ENCODE measurements at places on chromosomes 11 and 22.
A peak's percentile ranks its signal among the peaks of the same experiment; 100 is the strongest.

DNA sequence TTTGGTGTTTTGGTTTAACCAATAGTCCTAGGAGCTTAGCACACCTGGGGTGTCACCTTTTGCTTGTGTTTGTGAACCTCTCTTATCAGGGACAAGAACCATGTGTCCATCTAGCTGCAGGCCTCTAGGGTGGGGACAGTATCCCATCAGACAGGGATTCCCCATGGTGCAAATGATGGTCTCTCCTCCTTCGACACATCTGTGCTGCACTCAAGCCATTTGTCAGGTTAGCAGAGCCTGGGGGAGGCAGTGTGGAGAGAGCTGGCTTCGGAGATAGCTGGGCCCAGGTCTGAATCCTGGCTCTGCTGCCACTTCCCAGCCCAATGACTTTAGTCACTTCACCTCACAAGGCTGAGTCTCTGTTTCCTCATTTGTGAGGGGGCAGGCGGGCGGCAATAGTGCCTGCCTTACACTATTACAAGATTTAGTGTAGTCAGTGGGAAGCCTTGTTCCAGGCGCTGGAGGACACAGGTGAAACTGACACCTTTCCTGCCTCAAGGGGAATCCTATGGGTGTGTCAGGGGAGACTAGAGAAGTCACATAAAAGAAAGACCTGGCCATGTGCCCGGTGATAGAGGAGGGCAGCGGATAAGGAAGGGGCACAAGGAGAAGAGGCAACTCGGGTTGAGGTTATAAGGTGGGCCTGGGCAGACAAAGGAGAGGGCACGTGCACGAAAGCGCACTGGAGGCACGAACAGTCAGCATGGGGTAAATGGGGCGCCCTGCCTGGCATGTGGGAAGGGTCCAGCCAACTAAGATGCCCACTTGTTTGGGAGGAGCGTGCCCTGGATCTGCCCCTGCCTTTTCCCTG lies 12.6 kb downstream of the KLHL35 start:
- no peak for DNase-seq

DNA sequence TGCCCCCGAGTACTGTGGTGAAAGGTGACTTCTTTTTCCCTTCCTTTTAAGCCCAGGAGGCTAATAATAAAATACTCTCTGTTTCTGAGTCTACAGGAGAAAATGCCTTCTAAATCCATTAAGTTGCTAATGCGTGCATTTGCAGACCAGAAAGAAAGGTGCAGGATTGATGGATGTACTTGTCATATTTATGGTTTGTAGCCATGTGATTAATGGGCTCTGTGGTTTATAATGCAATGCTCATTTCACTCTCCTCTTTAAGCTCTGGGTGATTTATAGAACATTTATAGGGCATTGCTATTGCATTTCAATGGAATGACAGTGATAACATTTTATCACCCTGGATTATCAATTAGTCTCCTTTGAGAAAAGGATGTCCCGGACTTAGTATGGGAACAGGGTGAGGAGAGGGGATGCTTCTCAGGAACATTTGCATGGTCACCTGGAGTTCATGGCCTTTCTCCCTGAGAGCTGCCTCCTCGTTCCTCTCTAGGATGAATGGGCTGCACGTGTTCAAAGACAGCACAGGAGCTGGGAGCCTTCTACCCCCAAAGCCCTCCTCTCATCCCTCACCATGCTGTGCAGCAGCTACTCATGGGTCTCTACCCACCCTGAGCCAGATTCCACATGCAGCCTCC lies 82.8 kb upstream of the HMGXB4 start:
- no peak for DNase-seq

DNA sequence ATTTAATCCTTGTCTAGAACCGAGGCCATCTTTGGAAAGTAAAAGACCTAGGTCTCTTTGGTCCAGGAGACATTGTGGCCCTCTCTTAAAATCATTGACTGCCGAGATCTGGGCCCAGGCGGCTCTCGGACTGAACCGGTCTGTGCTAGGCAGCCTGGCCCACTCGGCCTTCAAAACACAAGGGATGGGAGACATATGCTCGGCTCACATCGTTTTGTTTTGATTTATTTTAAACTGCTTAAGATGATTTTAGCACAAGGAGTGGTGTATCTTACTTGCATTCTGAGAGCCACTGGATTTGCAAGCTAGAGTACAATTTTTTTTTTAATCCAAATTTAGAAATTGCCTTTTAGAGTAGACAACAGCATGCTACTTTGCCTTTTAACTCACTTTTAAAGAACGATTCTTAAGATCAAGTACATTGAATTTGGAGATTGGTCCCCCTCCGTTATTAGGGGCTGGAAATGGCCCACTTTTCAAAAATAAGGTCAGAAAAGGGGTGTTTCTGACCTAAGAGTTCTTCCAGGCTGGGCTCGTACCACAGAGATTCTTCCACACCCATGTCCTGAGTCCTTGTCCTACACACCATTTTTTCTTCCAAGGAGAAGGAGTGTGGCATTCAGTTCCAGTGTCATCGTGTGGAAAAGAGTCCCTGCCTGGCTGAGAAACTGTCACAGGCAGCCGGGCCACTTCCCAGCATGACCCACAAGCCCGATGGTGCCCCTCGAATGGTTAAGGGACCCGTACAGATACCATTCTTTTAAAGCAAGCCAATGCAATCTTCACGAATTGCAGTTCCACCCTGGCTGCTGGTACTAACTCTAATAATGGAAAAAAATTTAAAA lies 80.5 kb upstream of the WNT7B start:
- DNase-seq: no peak

- no peak for DNase-seq
Measured at GRCh38 chr11:77211594-77212251, 83.7 kb downstream of the MYO7A start.

- no peak for DNase-seq
Measured at GRCh38 chr22:30806391-30806861, 111.8 kb downstream of the OSBP2 start.

DNA sequence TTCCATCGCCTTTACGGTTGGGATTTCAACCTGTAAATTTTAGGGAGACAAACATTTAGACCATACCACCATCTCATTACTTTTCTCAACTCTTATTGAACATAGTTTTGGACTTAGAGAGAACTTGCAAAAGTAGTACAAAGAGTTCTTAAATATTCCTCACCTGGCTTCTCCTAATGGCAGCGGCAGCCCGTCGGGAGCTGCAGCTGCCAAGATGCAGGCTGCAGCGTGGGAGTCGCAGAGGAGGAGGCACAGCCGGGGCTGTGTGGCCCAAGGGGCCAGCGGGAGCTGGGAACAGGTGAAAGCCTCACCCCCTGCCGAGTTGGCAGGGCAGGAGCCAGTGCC lies 23.1 kb upstream of the RNASEH2C start:
- DNase-seq: no peak

- DNase-seq: no peak
Measured at GRCh38 chr11:95972060-95972459, 48.2 kb upstream of the MTMR2 start.

- DNase-seq: no peak
Measured at GRCh38 chr22:33404723-33405122, 346.5 kb upstream of the SYN3 start.

DNA sequence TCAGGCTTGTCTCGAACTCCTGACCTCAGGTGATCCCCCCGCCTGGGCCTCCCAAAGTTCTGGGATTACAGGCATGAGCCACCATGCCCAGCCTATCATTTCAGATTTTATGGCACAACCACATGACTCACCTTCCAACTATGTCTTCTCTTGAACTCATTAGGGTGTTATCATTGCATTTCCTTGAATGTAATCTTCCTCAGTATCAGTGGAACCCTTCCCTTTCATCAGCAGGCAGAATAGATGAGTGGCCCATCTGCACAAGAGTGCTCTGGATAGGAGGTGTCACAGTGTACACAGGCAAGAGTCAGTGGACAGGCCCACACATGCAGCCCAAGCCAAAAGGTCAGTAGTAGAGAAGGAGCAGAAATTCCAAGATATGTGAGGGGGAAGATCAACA lies 29.1 kb upstream of the AQP11 start:
- DNase-seq: no peak

DNA sequence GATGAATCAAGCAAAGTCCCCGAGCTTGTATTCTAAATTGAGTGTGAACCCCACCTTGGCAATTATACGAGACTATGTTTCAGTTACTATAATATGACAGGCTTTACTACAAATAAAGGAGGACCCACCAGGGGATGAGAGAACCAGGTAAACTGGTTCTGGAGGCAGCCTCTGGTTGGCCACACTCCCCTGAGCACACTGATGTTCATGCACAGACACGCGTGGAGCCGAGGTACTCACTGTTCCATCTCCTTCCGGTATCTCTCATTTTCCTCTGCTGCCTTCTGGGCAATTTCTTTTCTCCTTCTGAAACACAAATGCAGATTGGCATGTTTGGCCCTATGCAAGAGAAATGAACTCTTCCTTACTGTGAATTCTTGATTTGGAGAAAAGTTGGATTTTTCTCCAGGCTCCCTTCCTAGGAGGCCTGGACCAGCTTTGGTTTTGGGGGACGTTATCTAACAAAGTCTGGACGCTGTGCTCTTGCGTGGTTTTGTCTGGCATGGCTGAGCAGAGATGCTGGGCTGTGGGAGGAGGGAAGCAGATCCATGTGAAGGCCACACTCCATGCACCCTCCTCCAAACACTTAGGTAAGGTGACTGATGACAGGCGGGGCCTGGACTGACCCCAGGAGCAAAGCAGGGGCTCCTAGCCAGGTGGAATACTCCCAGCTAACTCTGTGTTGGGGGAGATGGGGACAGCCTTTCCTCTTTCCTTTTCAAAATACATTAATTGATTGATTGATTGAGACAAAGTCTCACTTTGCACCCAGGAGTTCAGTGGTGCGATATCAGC lies 22.9 kb downstream of the USH1C start:
- DNase-seq: no peak

- no peak for DNase-seq
Measured at GRCh38 chr11:133981156-133981555, 24.4 kb upstream of the IGSF9B start.

GRCh38 chr22:46774980-46775849 lies 12.8 kb downstream of the TBC1D22A start:
- DNase-seq: no peak

GRCh38 chr11:118338637-118339061 lies 3.9 kb downstream of the CD3D start:
- peak; percentile 88 for DNase-seq

DNA sequence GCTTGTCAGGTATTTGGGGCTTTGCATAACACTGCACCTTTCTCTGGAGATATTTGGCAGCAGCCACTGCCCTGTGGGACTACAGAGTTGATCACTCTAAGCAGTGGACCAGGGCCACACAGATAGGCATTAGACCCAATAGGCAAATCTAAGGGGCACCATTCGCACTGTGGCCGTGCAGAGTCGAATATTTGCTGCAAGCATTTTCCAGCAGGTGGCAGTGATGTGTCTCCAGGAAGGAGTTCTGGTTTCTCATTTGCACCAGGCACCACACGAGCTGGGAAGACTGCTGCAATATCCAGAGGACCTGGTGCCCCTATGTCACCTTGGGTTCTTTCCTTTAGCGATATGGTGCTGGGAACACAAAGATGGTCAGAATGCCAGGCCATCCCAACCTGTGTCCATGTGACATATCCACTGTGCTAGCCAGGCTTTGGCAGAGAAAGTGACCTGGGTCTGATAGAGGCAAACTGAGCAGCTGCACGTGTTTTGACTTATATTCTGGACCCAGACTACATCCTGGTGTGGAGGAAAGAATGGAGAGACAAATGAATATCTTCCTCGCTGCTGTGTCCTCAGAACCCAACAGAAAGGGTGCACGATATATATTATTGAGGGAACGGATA lies 318.7 kb downstream of the BUD13 start:
- DNase-seq: no peak

GRCh38 chr22:38314933-38315822 lies 2.1 kb downstream of the CSNK1E start:
- peak; percentile 28 for DNase-seq

DNA sequence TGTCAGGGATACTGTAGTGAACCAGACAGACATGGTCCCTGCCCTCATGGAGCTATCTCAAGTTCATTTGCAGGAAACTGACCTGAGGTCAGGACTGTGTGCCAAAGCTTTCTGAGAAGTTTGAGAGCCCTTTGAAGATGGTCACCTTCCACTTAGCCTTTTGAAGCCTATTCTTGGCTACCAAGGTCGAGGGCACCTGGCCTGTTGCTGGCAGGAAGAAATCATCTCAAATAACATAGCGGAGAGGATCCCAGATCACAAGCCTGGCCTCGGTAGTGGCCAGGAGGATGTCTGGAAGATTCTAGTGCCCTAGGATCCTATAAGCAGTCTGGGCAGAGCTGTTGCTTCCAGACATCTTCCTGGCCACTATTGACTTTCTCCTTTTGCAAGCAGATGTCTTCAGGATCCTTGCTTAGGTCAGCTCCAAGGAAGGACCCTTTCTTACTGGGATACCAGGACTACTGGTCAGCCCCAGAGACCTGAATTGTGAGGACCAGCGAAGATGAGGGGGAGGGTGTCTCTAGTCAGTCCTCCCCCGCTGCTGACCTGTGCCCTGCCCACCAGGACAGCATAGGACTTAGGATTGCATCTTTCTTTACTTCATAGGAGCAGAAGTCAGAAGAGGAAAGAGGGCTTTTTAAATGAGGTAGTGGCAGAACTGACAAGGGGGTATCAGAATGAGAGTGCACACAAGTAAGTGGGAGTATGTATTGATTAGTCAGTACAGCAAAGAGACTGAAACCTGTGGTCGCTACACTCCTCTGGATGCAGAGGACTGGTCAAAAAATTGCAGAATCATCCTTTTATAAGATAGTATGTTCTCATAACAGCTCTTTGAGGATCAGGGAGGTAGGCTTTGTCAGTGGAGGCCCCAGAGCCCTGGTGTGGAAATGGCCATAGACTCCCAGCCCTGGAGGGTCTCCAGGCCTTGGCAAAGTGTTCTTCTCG lies 94.8 kb downstream of the TEAD1 start:
- no peak for DNase-seq

DNA sequence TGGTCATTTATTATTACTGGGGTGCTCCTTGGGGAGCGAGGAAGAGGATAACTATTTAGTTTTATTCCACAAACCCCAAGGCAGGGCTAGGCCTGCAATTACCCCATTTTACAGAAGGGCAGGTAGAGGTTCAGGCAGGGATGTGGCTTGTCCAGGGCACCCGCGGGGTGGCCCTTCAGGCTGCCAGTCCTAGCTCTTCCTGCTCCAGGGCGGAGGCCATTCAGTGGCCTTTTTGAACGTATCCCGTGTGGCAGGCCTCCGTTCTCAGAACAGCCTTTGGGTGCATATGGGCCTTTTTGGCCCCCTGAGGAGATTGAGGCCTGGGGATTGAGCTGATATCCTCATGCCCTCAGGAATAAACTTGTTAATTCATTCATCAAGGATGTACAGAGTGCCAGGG lies 66.2 kb downstream of the MPPED1 start:
- no peak for DNase-seq

DNA sequence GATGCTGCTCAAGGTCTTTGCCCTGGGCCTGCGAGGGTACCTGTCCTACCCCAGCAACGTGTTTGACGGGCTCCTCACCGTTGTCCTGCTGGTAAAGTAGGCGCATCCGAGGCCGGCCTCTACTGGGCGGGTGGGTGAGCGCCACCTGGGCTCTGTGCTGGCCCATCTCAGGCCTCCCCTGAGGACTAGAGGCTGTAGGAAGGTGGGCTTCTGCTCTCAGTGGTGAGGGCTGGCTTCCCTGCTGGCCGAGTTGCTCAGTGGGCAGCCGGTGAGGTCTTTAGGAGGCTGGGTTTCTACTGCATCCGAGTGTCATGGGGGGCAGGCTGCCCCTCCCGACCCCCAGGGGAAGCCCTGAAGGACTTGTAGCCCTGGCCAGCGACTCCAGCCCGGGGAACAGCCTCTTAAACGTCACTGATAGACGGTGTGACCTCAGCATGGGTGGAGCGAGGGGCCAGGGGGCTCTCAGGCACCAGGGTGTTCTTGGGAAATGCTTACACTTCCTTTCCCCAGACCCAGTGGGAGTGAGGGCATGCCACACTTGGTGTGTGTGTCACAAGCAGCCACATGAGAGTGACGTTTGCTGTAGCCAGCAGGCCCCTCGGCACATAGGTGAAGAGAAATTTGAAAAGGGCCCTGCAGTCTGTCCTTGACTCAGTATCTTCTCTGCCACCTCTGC lies 30.3 kb downstream of the TPCN2 start:
- peak; percentile 79 for DNase-seq

All from CD4-positive, alpha-beta T cell treated with Interleukin-15 for 1 hour (primary cell).